Stimulated activated CD4-positive, alpha-beta T cell treated with anti-CD3 and anti-CD28 coated beads, Interleukin-1b, Interleukin-23, amount 100 ng/mL, for 24 hours (primary cell): ENCODE measurements at places on chromosomes 6 and 20.
A peak's percentile ranks its signal among the peaks of the same experiment; 100 is the strongest.

GRCh38 chr6:157089258-157089657, 234.1 kb downstream of the TMEM242 start:
- DNase-seq: no peak

DNA sequence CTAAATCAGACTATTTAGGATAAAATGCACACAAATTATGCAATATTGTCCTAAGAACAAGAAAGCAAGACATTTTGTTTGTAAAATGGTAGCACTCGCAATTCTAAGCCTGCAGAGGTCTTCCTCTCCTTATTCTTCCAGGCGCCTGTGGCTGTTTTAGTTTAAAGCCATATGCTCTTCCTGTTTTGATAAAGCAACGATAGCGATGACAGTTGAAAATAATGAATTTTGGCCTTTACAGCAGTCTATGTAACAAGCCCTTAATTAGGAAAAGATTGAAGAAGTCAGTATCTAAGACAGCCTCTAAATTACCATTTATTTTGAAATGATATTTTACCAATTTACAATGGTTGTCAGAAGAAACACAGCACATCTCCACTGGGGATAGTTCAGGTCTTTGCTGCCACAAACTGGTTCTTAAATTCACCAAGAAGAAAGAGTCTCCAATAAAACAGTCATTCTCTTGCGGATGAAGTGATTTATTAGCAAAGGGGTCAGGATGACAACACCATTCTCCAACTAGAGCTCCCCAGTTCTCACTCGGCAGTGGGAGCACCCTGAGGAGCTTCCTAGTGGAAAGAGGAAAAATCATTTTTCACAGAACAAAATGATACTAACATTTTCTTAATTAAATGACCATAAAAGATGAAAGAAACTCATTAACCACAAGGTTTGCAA, 21.4 kb downstream of the UBE3D start:
- no peak for DNase-seq

GRCh38 chr6:90895299-90896074, 308.6 kb upstream of the MAP3K7 start:
- no peak for DNase-seq

DNA sequence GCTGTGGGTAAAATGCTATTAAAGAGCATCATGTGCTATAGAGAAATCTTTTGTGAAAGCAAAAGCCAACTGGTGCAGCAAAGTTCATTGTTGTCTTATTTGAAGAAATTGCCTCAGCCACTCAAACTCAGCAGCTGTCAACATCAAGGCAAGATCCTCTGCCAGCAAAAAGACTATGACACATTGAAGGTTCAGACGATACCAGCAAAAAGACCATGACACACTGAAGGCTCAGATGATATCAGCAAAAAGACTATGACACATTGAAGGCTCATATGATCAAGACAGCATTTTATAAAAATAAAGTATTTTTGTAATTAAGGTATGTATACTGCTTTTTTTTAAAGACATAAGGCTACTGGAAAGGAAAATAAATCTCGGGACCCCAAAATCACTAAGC, 118.4 kb upstream of the RUNX2 start:
- no peak for DNase-seq

DNA sequence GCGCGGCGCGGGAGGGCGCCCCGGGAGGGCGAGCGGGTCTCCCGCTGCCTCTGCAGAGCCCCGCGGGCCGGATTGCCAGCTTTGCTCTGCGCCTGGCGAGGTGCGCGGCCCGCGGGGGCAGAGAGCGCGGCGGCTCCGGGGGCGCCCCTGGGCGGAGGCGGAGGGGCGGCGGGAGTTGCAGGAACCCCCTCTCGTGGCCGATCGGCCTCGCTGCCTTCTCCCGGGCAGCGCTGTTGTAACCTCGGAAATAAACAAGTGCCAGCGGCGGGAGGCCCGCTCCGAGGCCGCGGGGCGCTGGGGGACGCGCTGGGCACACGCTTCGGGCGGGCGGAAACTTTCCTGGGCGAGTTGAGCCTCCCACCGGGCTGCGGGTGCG, 1.2 kb downstream of the CDH4 start:
- no peak for DNase-seq

GRCh38 chr20:63597651-63598478, 23.8 kb upstream of the HELZ2 start:
- DNase-seq: no peak

- DNase-seq: no peak
Observed at GRCh38 chr6:9563568-9563967, 851.3 kb downstream of the TFAP2A start.

GRCh38 chr6:98797217-98797994, 37.0 kb upstream of the POU3F2 start:
- no peak for DNase-seq

- DNase-seq: no peak
Observed at GRCh38 chr6:114712129-114712662, 369.4 kb upstream of the HS3ST5 start.

- no peak for DNase-seq
Observed at GRCh38 chr20:45300961-45301360, 5.7 kb upstream of the RBPJL start.

GRCh38 chr6:157104803-157105202, 218.5 kb downstream of the TMEM242 start:
- DNase-seq: no peak

DNA sequence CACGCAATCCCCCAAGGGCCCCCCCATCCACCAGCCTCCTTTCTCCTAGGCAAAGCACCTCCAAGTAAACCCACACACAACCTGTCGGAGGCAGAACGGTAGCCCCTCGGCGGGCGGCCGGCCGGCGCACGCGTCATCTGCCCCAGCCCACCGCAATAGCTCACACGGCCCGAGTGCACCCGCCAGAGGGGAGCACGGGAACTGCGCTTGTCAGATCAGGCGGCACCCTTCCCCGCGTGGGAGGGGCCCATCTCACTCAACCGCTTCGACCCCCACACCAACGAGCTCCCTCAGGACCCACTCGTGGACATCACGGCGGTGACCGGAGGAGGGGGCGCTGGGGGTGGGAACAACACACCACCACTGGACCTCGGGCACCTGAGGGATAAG, 767.9 kb upstream of the DEFB115 start:
- no peak for DNase-seq

DNA sequence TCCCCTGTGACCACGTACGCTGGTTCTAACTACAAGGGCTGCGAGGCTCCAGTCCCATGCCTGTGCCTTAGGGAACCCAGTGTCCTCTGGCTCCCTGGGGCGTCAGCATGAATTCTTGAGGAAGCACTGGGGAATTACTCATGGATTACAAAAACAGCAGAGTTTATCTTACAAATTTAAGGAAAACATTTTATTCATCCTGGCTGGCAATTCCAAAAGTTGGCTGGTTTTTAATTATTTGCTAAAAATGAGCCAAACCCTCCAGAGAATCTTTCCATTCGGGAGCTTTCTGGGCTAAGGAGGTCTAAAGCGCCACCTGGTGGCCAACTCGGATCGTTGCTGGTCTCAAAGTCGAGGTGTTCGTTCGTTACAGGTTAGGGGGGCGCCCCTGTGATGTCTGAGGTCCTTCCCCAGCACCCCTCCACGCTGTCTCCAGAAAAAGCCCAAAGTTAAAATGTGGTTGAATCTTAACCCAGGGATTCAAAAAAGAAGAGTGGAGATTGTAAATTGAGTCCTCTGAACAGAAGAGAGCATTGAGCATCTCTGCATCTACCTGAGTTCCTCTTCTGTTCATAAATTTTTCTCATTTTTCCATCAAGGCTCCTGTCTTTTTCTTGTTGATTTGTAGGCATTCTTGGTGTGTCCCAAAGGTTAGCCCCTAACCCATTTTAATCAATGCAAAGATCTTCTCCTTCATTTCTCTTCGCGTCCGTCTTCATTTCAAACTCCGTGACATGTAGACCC, 99.4 kb downstream of the BFSP1 start:
- DNase-seq: peak; percentile 24

DNA sequence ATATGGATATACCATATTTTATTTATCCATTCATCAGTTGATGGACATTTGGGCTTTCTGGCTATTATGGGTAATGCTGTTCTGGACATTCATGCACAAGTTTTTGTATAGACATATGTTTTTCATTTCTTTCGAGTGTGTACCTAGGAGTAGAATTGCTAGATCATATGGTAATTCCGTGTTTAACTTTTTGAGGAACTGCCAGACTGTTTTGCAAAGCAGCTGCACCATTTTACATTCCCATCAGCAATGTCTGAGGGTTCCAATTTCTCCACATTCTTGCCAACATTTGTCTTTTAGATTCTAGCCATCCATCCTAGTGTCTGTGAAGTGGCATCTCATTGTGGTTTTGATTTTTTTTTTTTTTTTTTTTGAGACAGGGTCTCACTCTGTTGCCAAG, 20.8 kb downstream of the SRC start:
- no peak for DNase-seq

DNA sequence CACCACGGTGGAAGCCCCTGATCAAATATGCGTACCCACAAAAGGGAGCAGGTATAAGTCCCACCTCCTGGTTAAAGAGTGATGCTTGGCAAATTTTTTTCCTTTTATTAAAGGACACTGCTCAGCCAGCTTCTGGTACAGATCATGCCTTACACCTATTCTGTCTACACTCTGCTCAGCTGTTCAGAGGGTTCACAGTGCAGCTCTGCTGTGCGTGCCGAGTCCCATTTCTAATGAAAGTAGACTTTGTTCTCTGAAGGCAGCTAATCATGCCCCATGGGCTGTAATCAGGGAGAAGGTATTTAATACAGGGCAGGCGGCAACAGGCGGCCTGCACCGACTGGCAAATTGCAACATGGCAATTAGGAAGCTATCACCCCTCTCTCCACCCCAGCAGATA, 16.3 kb downstream of the LRRC73 start:
- DNase-seq: no peak

- DNase-seq: no peak
Observed at GRCh38 chr6:57135885-57136284, 36.2 kb upstream of the BAG2 start.

GRCh38 chr6:1285556-1285955, 26.3 kb upstream of the FOXQ1 start:
- no peak for DNase-seq

GRCh38 chr20:35559042-35559693, 17.3 kb downstream of the ERGIC3 start:
- no peak for DNase-seq

GRCh38 chr20:20010639-20011500, 6.3 kb upstream of the NAA20 start:
- no peak for DNase-seq

GRCh38 chr20:23101696-23102406, 15.7 kb upstream of the CD93 start:
- no peak for DNase-seq
